ENCODE measurements at places on chromosomes 4 and X.

GRCh38 chrX:79081895-79082512, 62.5 kb upstream of the GPR174 start:
- no peak for DNase-seq

GRCh38 chr4:158850800-158851644, 82.2 kb downstream of the FNIP2 start:
- no peak for DNase-seq

DNA sequence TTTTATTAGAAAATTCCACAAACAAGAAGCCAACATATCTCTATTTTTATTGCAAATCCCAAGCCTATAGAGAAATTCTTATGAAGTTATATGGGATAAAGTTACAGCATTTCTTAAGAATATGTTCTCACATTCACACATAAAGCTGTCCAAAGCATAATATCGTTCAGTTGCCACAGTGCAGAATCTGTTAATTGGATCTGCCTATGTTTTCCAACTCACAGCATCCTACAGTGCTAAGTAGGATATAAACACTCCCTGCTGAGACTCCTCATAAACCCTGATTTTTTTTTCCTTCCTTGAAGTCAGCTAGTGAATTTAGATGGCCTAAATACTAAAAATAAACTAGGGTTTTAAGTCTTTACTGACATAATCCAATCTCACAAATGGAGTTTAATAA, 307.9 kb downstream of the PDGFC start:
- DNase-seq: no peak

GRCh38 chr4:1047976-1048772, 36.7 kb downstream of the FGFRL1 start:
- no peak for DNase-seq

Data from stimulated activated CD8-positive, alpha-beta memory T cell treated with anti-CD3 and anti-CD28 coated beads, Interleukin-4, amount 100 ng/mL, for 1 hour (primary cell).